Fibroblast of skin of left biceps (primary cell): ENCODE measurements at places on chromosomes 12 and 14.

- no peak for DNase-seq
Measured at GRCh38 chr12:125203145-125203765, 138.0 kb downstream of the AACS start.

DNA sequence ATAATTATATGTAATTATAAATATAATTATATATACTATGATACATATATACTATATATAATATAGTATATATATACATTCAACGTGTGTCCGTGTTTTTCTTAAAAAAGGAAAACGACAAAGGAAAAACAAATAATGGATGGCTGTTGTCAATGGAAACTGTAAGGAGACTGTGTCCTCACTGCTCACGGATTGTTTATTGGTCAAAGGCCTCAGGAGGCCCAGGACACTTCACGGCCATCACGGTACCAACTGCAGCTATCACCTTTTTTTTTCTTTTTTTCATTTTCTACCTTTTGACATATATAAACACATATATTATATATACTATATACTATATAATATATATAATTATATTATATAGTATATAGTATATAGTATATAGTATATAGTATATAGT lies 113.4 kb downstream of the SPTSSA start:
- no peak for DNase-seq

GRCh38 chr12:83143950-83144349 lies 457.2 kb downstream of the TMTC2 start:
- DNase-seq, result no peak

GRCh38 chr12:95136598-95136997 lies 63.2 kb upstream of the NR2C1 start:
- no peak for DNase-seq

- peak; percentile 67 for DNase-seq
Measured at GRCh38 chr12:89768586-89769482, 60.2 kb upstream of the ATP2B1 start.

- no peak for DNase-seq
Measured at GRCh38 chr12:102957339-102958050, at the start of gene ASCL1. Gene ASCL1, plus strand, starts transcription at chr12:102957674. Its CDS starts 571 bp downstream, at chr12:102958245.

DNA sequence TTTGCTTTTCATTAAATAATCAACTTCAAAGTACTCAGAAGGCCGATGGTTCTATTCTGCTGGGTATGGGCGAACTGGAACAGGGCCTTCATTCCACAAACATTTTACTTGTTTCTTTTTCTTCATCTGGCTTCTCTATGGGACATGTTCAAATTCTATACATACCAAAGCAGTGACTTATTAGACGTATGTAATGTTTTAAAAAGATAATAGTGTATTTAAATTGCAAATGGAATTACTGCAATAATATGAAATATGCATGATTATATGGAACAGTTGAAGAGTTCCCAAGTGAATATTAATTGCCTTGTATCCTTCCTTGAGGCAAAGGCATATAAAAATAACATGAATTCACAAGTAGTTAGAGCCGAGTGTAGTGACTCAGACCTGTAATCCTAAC lies 75.5 kb downstream of the FAR2 start:
- DNase-seq, result peak; percentile 50

DNA sequence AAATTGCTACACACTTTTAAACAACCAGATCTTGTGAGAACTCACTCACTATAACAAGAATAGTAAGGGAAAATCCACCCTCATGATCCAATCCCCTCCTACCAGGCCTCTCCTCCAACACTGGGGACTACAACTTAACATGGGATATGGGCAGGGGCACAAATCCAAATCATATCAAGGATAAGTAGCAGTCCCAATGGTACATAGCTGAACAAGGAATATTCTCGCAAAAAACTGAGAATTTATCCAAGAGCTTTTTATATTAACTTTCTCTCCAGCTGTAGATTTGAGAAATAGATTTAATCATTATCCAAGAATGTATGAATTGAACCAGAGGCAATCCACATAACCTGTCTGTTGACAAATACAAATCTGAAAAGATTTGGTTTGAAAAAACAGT lies 185.2 kb downstream of the TMTC3 start:
- DNase-seq, result no peak
